Neural crest cell (in vitro differentiated cells): ENCODE measurements at places on chromosomes 11 and 22.

GRCh38 chr11:18050848-18051247, 4.8 kb upstream of the TPH1 start:
- no peak for DNase-seq

DNA sequence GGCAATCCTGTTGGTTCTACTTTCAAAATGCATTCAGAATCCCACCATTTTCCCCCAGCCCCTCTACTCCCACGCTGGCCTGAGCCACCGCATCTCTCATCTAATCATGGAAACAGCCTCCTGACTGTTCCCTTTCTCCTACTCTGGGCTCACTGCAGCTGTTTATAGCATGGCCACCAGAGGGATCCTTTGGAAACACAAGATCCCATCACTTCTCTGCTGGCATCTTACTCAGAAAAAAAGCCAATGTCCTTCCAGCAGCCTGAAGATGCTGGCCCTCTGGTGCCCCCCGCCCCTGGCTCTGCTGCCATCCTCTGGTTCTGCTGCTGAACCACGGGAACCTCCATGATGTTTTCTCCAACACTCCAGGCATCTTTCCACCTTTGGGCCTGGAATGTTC, 11.1 kb downstream of the MS4A8 start:
- DNase-seq: no peak

- DNase-seq: no peak
These were observed 255.9 kb upstream of the POU2AF2 start for GRCh38 chr11:110989428-110990133.

GRCh38 chr11:79419120-79419519, 21.7 kb downstream of the TENM4 start:
- no peak for DNase-seq

- no peak for DNase-seq
These were observed 13.4 kb upstream of the MGAT3 start for GRCh38 chr22:39443398-39443797.

DNA sequence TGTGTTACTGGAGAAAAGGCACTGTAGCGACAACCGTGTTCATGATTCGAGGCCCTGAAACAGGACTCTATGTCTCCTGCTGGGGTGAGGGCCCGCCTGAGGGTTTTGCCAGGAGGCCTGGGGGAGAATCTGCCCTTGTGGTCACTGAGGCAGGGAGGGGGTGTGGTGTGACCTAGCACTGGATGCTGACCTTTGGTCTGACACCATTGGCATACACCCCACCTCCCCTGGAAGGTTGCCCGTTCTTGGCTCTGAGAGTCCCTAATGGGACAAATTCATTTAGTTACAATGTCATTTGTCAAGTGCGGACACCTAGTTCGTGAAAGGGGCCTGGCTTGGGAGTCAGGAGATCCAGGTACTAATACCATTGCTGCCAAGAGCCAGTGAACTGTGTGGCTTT, 29.0 kb downstream of the NECTIN1 start:
- no peak for DNase-seq

- DNase-seq: no peak
These were observed 22.9 kb upstream of the A4GALT start for GRCh38 chr22:42743501-42743991.

GRCh38 chr22:20946080-20946986, 20.7 kb upstream of the AIFM3 start:
- no peak for DNase-seq

- no peak for DNase-seq
These were observed 661.4 kb downstream of the CNTN5 start for GRCh38 chr11:99682171-99682570.

DNA sequence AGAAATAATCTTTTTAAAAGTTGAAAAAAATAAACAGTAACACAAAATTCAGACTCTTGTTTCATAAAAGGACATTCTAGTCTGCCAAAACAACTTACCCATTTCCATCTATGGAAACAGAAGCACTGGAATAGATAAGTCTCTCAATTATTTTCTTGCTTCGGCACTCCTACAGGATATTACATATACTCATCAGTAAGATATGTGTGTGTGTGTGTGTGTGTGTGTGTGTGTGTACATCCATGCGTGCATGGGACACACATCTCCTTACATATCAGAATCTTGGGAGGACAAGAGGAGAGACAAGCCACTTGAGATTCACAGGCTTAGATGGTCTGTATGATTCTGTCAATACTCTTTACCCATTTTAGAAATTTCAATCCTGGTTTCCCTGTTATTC, 144.6 kb downstream of the ATG16L2 start:
- DNase-seq: no peak

GRCh38 chr22:39681038-39681861, 110.7 kb downstream of the CACNA1I start:
- DNase-seq: no peak

GRCh38 chr22:45096256-45096907, 67.3 kb upstream of the NUP50 start:
- DNase-seq: peak; percentile 64

DNA sequence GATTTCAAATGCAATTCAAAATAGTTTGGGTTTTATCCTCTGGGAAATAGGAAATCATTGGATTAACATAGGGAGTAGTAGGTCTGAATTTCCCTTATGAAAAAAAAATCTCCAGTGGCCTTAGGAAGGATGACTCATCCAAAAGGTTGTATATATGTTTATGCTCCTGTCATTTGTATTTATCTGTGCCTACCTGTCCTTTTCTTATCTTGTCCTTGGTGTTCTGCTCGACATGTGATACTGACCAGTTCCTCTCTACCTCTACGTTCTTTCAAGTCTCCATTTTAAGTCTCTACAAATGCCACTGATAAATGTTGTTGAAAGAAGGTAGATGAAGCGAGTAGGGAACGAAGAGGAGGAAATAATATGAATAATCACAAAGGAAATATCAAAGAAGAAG, 3.0 kb upstream of the SOX6 start:
- DNase-seq: no peak

- DNase-seq: no peak
These were observed 3.2 kb downstream of the CHST1 start for GRCh38 chr11:45662096-45662664.
